Fibroblast of skin of back (primary cell): ENCODE measurements at places on chromosomes 4 and X.
A peak's percentile ranks its signal among the peaks of the same experiment; 100 is the strongest.

GRCh38 chr4:52684896-52685295 is 25.8 kb upstream of the USP46 start:
- DNase-seq, result no peak

- peak; percentile 8 for DNase-seq
These were observed 43.8 kb downstream of the TNIP2 start for GRCh38 chr4:2712261-2712842.

- peak; percentile 44 for DNase-seq
These were observed 33.9 kb downstream of the CASK start for GRCh38 chrX:41889317-41890025.

GRCh38 chr4:139761461-139761860 is 95.8 kb downstream of the MGST2 start:
- peak; percentile 25 for DNase-seq

DNA sequence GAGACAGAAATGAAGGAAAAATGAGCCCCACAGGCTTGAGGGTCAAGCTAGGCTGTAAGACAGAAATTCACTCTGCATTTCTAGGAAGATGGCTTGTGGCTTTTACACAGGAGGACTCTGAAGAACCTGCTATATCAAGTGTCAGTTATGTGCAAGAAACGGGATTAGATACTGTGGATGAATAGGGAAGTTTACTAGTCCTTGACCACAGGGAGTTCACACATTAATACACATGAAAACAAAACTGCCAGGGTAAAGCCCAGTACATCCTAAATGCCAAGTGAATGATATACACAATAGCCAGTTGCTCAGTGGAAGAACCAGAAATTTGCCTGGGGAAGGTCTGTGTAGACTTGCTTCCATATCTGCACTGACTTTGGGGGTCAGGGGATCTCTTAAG is 53.5 kb downstream of the TMEM131L start:
- no peak for DNase-seq

DNA sequence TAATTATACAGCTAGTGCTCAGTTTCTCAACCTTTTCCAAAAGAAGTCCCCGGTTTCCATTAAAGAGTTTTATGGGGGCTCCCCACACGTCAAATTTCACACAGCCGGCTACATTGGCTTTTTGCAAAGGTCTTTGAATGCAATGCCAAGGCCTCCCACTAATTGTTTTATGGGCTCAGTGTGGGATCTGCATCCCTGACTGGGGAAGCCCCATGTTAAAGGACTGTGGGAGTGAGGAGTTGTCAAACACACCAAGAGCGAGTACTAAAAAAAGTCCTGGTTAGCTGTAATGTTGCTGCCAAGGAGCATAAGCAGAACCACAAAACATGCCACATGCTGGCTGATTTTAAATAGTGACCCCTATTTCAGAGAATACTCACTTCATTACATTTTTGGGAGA is 162.6 kb downstream of the BMPR1B start:
- DNase-seq, result no peak

DNA sequence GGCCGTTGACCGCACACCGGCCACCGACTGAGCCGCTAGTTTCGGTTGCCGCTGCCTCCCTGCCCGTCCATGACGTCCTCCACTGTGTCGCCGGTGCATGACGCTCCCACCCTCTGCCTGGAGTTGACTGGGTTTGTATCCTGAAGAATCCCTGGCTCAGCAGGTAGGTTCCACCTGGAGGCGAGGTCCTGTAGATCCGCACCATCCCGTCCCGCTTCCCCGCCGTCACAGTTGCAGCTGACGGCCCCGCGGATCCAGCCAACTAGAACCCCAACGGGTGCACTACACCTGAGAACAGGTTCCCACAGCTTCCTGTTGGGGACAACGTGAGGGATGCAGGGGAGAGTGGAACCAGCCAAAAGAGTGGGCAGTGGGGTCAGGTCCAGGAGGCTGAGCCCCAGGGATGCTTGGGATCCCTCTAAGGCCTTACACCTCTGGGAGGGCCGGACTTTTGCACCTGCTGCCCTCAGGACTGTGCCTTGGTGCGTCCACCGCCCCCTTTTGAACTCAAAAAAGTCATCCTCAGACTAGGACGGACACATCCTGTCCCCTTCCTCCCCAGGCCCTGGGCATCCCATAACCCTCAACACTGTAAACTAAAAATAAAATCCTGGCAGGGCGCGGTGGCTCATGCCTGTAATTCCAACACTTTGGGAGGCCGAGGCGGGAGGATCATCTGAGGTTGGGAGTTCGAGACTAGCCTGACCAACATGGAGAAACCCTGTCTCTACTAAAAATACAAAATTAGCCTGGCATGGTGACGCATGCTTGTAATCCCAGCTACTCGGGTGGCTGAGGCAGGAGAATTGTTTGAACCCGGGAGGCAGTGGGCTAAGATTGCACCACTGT is 1.1 kb upstream of the SLBP start:
- no peak for DNase-seq

- no peak for DNase-seq
These were observed 41.2 kb upstream of the APLN start for GRCh38 chrX:129695937-129696336.

DNA sequence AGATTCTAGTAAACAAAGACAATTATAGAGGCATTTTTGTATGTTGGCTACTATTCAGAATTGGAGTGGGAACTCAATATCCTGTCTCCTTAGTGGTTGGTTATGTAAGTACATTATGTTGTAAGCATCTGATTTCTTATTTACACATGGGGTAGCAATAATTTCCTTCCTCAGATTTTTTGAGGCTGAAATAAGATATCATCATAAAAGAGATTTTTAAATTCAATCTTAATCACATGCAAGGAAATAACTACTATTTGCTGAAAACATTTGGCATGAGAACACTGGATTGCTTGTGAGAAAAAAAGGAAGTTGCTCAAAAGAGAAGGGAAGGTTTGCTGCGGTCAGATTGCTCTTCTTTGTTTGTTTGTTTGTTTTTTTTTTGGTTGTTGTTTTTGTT is 437.7 kb upstream of the HS3ST1 start:
- DNase-seq, result no peak

DNA sequence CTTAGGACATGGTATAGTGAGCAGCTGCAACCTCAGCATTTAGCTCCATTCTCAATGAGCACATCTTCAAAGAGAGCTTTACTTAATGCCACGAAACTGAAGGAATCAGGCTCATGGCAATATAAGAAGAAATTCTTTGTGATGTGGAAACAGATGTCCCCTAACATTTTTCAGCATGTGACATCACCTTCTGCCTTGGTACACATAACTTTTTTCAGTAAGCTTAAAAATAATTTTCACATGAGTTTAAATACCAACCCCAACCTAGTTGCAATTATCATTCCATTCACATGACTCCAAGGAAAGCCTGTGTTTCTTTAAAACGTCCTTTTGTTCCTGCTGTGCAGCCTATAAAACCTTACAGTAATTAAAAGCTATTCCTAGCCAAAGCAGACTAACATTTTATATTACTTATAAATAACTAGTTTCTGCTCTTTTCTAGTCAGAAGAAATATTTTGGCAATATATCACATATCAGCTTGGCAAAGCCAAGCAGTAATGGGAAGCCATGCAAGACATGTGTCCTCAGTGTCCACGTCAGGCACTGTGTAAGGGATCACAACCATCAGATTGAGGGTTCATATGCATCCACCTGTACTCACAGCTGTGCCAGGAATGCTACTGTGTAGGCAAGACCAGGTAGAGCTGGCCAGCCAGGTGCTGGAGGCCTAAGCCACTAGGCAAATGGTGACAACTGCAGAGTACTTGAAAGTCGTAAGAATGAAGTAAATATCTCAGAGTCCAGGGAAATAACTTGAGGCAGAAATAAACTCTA is 466.6 kb downstream of the INPP4B start:
- DNase-seq, result peak; percentile 96

GRCh38 chr4:92265021-92265420 is 38.7 kb upstream of the GRID2 start:
- DNase-seq, result no peak

- no peak for DNase-seq
These were observed 103.4 kb downstream of the CHRNA9 start for GRCh38 chr4:40438384-40439026.

- DNase-seq, result peak; percentile 47
These were observed 15.8 kb downstream of the UBE2K start for GRCh38 chr4:39713691-39714090.

DNA sequence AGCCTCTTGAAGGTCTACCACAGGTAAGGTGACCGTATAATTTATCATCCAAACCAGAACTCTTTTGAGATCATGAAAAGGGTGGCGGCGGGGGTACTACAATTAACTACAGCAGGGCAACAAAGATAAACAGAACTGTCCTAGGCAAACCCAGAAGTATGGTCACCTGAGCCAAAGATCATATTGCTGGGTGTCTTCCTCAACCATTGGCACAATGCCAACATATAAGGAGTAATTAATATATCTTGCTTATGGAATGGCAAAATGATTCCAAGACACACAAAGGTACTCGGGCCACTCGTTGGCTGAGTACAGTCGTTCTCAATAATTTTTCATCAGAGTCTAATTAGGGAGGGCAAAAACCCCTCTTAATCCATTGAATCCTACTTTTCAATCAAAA is 273.3 kb downstream of the QDPR start:
- no peak for DNase-seq

- DNase-seq, result peak; percentile 2
These were observed 76.2 kb downstream of the COL4A6 start for GRCh38 chrX:108362026-108362425.

GRCh38 chr4:109559625-109559982 is 442 bp upstream of the MCUB start:
- DNase-seq, result no peak

DNA sequence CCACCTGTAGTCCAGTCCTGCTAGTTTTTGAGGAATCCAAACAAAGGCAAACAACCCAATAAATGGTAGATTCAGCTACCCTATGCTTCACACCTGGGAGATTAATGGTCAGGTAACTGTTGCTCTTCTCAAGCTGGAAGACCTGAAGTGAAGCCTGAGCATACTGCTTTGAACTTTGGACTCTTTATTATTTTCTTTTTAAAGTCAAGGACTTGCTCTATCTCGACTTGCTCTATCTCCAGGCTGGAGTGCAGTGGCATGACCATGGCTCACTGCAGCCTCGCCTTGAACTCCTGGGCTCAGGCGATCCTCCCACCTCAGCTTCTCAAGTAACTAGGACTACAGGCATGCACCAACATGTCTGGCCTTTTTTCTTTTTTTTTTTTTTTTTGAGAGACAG is 14.7 kb upstream of the KLHL13 start:
- no peak for DNase-seq

DNA sequence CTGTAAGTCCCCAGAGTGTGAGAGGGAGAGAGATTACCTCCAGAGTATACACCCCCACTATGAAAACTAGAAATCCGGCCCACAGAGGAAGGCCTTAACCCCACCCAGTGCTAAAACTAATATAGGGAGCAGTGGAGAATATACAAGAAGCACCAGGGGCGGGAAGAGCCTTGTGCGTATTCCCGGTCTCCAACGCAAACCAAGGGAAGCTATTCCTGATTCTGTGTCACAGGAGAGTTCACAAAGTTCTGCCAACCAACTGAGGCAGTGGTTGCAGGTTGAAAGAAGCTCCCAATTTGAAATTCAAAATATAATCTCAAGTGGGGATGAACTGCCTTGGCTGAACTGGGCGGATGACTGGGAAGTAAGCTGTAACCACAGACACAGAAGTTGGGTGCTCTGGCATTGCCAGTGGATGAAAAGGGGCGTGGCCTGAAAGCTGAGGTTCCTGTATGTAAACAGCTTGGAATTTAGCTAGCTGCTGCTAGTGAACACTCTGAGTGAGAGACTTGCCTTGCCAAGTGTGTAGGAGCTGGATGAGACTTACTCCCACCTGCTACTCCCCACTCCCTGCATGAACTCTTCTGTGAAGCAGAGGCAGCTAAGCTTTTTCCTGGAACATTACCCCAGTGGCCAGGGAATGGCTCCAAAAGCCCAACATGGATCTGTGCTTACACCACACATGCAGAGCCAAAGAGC is 32.7 kb downstream of the ELF2 start:
- DNase-seq, result peak; percentile 58

- DNase-seq, result no peak
These were observed 71.5 kb upstream of the MSANTD1 start for GRCh38 chr4:3177426-3177825.

DNA sequence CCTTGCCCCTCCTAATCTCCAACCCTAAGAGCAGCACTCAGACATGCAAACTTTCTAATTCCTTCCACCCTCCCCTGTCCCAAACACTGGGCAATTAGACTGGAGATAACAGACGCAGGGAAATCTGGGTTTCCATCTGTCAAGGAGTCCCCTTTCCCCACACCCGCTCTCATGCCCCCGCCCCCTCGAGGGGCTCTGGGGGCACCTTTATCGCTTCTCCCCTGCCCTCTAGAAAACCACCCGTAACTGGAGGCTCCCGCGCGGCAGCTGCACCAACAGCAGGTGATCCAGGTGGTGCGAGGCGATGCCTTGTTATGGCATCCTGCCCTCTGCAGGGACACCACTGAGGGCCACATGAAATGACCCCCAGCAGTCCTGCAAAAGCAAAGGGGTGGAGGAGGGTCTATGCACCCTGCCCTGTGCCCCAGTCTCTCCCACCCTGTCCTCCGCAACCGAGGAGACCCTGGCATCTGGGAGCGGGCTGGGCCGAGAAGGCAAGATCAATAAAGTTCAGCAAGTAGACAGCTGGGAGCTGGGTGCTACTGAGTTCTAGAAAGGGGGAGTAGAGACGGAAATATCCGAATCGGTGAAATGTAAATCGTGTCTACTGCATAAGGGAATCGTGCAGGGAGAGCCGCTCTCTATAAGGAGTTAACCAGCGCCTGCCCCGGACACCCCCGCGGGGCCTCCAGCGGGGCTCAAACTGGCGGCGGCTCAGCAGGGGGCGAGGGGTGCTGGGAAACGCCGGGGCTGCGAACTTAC is 1.6 kb downstream of the KCTD8 start:
- no peak for DNase-seq

DNA sequence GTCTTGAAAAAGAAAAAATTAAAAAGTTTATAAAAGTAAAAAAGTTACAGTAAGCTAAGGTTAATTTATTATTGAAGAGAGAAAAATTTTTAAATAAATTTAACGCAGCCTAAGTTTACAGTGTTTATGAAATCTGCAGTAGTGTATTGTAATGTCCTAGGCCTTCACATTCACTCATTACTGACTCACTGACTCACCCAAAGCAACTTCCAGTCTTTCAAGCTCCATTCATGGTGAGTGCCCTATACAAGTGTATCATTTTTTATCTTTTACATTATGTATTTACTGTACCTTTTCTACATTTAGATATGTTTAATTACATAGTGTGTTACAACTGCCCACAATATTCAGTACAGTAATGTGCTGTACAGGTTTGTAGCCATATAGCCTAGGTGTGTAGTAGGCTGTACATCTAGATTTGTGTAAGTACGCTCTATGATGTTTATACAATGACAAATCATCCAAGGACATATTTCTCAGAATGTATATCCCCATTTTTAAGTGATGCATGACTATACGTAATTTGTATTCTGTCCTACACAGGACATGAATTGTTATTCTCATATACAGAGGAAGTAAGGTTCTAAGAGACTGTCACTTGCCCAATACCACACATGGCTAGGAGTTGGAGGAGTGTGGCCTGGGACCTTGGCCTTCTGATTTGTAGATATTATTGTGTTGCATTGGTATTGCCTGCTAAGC is 19.5 kb upstream of the PDCL2 start:
- no peak for DNase-seq

DNA sequence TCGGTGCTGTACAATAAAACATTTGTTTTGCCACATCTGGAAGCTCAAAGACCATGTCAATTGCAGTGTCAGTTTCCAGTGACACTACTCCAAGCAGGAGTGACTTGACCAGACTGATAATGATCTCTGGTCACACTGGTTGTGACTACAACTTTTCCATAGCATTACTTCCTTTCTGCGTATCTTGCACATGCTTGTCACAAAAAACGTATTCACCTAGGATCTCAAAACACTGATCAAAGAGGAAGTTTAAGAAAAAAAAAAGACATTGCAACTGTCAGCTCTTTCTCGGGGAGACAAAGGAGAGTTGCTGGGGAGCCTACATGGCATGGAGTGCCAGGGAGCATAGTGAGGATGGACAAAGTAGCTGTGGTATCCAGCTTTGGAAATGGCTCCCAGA is 60.6 kb downstream of the OPHN1 start:
- DNase-seq, result no peak
